ENCODE measurements at places on chromosomes 3 and 15. TPM values are rescaled to one million over a fixed set of nuclear protein-coding genes. Genes with fewer than 3 reads are reported as not detected.

- DNase-seq: no peak
- no peak overlapping the region for H3K4me3 ChIP-seq
- no peaks in the 10 kb centered on the region for H3K36me3 ChIP-seq
- H3K4me1 ChIP-seq: peaks cover 19% of the 10 kb centered on the region
- H3K27me3 ChIP-seq: no peaks in the 10 kb centered on the region
These were observed 113.5 kb downstream of the IGF2BP2 start for GRCh38 chr3:185711255-185711870.

DNA sequence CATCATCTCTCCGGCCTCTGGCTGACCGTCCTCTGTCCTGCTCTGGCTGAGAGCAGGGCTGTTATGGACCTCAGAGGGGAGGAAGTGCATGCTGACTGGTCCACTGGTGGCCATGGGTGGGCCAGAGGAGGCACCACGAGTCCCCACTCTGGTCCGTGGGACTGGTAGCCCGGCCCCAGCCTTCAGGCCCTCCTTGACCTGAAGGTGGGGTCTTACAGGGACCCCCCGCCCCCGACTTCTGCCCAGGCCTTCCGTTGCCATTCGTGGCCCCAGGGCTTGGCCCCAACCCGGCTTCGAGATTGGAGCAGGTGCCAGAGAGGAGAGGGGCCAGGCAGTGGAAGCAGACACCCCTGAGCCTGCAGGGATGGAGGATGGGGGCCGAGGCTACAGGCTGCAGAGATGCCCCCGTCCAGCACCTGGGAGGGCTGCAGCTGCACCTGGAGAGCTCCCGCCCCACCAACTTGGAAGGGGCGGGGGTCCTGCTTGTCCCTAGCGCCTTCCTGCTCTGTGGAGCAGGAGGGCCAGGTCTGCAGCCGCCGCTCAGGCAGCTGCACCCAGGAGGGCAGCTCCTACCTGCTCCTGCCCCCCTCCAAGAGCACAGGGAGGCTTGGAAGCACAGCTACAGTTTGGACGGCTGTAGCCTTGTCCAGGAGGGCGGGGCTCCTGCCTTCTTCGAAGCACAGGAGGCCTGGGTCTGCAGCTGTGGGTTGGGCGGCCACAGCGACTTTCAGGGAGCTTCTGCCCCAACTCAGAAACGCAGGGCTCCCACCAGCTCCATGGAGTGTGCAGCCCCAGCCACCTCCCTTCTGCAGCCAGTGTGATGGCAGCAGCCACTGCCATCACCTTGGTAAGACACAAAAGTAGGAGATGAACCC lies 142.5 kb downstream of the KLF13 start:
- H3K4me1 ChIP-seq: peaks cover 11% of the 10 kb centered on the region
- H3K4me3 ChIP-seq: no peak overlapping the region
- H3K27ac ChIP-seq: no peak overlapping the region
- H3K36me3 ChIP-seq: no peaks in the 10 kb centered on the region
- no peaks in the 10 kb centered on the region for H3K27me3 ChIP-seq

WNT7A gene
- total RNA-seq: 5.6 TPM

GRCh38 chr3:157632075-157632474 lies 128.9 kb upstream of the VEPH1 start:
- H3K27me3 ChIP-seq: no peaks in the 10 kb centered on the region
- no peak overlapping the region for H3K27ac ChIP-seq
- DNase-seq: no peak
- no peak overlapping the region for H3K4me3 ChIP-seq

CPNE9 gene
- total RNA-seq: 0.20 TPM

DNA sequence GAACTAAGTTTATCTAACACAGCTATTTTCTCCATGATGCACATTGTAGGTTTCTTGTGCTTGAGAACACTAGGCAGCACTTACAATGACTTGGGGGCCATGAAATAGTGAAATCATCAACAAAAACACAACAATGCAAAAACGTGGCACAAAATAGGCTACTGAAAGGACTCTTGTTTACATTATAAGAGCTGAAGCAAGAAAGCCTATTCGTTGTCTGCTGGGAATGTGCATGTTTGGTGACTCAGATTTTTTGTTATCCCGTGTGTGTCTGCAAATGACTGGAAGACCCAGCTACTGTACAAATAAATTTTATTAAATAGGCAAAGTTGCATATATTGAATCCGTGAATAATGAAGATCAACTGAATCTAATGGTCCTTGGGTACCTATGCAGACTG lies 85.0 kb downstream of the TCF12 start:
- H3K27me3 ChIP-seq: no peaks in the 10 kb centered on the region
- H3K4me1 ChIP-seq: no peaks in the 10 kb centered on the region
- no peaks in the 10 kb centered on the region for H3K36me3 ChIP-seq
- H3K27ac ChIP-seq: no peak overlapping the region
- no peak overlapping the region for H3K4me3 ChIP-seq

DNA sequence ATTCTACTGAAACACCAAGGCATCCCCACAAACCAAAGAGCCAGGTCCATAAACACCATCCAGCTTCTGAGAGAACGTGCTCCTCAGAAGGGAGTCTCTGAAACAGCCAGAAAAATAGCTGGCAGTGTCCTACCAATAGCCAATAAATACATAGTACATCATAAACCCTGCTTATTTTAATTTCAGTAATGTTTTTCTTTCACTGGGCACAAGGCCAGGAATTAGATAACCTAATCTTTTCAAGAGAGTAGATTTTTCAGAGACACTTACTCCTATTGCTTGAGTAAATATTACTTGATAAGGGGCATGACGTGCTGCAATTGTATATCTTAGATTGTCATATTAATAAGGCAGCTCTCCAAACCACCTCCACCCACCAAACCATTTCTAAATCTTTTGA lies 22.7 kb downstream of the GADL1 start:
- DNase-seq: no peak
- H3K27ac ChIP-seq: no peak overlapping the region
- no peak overlapping the region for H3K4me3 ChIP-seq
- no peaks in the 10 kb centered on the region for H3K4me1 ChIP-seq

CD200R1 gene
- total RNA-seq: 2.5 TPM

DNA sequence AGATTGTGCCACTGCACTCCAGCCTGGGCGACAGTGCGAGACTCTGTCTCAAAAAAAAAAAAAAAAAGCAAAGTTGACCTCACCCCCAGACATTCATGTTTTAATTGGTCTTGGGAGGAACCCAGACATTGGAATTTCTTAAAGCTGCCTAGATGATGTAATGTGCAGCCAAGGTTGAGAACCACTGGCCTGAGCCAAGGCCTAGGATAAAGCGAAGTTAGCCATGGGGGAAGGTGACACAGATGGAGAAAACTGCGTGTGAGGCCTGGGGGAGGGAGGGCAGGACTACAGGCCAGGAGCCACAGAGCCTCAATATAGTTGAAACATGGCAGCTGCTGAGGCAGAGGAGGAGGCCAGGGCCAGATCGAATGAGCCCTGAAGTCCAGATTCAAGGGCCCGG lies 21.0 kb downstream of the GLB1 start:
- no peaks in the 10 kb centered on the region for H3K27me3 ChIP-seq
- H3K4me3 ChIP-seq: no peak overlapping the region
- H3K4me1 ChIP-seq: no peaks in the 10 kb centered on the region

GRCh38 chr3:2097641-2098191 lies 950 bp upstream of the CNTN4 start:
- no peak overlapping the region for H3K27ac ChIP-seq
- H3K4me3 ChIP-seq: peak overlapping the region; percentile 62
- no peak for DNase-seq
- peaks cover 5% of the 10 kb centered on the region for H3K4me1 ChIP-seq

DNA sequence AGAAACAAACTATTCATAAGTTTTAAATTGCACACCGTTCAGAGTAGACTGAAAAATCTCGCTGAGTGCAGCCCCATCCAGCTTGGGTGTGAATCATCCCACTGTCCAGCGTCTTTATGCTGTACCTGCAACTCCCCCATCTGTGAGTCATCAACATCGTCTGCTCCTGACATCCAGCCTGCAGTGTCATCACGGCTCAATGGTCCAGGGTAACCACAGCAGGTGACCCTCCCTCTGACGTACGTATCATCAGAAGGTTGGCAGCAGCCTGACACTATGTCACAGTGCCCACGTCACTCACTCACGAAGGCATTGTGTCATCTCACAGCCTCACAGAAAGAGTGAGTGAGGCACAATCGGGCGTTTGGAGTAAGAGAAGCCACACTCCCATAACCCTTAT lies 65.2 kb downstream of the TPRA1 start:
- H3K4me3 ChIP-seq: no peak overlapping the region
- H3K27me3 ChIP-seq: no peaks in the 10 kb centered on the region
- DNase-seq: no peak
- H3K36me3 ChIP-seq: no peaks in the 10 kb centered on the region
- H3K4me1 ChIP-seq: no peaks in the 10 kb centered on the region

CCDC39 gene
- 1.8 TPM for total RNA-seq

Data from upper lobe of left lung (tissue), 6 donors.